Activated CD4-positive, alpha-beta T cell treated with anti-CD3 and anti-CD28 coated beads, Interleukin-2, amount 10 ng/mL, durations not matched to agents 24 days and 14 days (primary cell): ENCODE measurements at places on chromosomes 2 and 18.

DNA sequence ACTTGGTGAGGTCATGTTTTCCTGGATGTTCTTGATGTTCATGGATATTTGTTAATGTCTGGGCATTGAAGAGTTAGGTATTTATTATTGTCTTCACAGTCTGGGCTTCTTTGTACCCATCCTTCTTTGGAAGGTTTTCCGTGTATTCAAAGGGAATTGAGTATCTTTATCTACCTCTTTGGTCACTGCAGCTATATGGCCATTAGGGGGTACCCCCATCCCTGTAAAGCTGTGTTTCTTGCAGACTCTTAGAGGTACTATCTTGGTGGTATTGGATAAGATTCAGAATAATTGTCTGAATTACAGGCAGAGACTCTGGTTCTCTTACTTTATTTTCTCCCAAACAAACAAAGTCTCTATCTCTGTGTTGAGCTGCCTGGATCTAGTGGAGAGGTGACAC lies 401.6 kb upstream of the FSIP2 start:
- no peak for DNase-seq

DNA sequence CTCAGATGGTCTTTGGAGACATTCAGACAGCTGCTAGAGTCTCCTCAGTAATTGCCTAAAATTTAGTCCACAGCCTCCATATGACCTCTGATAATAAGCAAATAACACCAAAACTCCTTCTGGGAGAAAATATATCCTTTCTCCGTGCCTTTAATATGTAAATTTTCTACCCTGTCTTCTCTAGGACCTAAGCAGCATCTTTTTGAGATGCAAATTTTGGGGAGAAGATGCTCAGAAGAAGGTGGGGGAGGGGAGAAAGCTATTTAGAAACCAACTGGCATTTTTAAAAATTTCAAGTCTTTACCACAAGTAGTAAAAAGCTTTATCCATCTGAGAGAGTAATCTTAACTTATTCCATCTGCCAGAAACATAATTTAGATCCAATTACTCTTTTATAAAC lies 120.4 kb upstream of the MSH6 start:
- DNase-seq, result no peak

DNA sequence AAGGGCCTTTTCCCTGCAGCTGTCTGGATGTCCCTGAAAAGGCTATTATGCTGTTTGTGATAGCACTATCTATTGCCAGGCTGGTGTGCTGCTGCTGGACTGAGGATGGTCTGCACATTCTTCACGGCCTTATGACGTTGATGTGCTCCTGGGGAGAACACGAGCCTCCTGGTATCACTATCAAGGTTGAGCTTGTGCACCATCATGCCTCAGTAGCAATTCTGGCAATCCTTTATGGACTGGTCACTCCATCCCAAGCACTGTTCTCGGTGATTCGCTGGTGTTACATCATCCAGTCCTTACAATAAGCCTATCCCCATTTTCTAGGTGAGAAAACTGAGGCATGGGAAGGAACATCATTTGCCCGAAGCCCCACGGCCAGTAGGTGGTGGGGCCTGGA lies 18.2 kb upstream of the CCBE1 start:
- no peak for DNase-seq

- no peak for DNase-seq
These were observed 67.4 kb upstream of the ACVR1C start for GRCh38 chr2:157696036-157696435.

DNA sequence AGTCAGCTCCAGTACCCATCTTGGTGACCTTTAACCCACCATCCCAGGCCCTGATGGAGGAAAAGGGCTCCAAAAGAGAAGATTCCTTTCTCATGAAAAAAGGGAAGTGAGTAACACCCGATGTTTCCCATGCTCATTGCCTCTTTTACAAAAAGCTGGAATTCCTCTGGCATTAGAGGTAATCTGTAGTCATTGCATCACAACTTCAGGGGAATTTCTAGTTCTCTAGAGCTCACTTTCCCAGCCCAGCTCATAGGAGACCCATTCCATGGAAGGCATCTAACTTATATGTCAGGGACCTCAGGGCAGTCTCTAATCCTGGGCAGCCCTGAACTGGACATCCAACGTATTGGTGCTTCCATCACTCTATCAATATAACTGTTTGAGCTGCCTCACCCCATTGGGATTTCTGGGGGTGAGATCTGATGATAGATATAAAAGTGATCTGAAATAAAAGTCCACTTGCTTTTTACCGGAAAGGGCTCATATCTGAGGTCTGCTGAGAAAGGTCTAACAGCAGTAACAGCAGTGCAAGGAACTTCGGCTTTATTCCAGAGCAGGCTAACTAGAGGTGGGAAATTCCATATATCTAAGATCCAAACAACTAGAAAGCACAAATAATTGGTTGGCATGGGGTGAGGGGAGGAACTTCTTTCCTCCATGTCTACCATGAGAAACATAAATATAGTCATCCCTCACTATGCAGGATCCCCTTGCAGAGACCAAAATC lies 106.1 kb downstream of the ETAA1 start:
- DNase-seq, result no peak

GRCh38 chr2:136357007-136357380 lies 239.0 kb upstream of the CXCR4 start:
- DNase-seq, result peak; percentile 42

- DNase-seq, result no peak
These were observed 314.1 kb downstream of the STK39 start for GRCh38 chr2:167933097-167933814.

- DNase-seq, result no peak
These were observed 971.3 kb upstream of the FAM98A start for GRCh38 chr2:34570266-34570872.

GRCh38 chr2:238426568-238427434 lies at the start of gene ASB1:
Gene ASB1, plus strand, starts transcription at chr2:238426927. Its CDS starts 144 bp downstream, at chr2:238427071.
- peak; percentile 95 for DNase-seq

DNA sequence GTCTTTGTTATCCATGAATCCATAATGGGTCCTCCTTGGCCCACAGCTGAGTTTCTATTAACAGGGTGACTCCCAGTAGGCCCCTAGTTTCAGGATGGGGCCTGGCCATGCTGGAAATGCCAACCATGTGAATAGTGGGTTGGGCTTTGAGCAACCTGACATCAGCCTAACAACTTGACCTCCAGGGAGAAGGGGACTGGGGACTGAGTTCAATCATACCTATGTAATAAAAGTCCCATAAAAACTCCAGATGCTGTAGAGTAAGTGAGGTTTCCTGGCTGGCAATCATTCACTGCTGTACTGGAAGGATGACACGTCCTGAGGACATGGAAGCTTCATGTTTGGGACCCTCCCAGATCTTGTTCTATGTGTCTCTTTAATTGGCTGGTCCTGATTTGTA lies 7.9 kb downstream of the REV1 start:
- DNase-seq, result no peak

DNA sequence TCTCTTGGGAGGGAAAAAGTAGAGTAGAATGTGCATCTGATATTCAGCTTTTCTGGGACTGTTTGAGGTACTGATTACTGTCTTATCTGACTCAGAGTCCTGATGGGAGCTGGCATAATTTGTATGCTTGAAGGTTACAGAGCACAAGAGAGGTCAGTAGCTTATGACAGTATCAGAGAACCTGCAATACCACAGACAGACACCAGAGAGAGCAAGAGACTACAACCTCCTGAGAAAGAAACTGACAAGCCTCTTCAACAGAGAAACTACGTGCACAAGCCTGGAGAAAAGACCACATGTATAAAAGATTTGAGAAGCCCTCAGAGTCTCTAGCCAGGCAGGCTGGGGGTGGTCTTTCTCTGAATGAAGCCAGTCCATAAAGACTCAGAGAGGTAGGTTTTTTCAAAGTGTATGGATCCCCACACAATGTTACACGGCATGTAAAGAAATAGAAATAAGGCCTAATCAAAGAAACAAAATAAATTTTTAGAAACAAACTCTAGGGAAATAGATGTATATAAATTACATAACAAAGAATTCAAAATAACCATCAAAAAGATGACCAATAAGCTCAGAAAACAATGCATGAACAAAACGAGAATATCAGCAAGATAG lies 568.3 kb downstream of the LRRTM4 start:
- peak; percentile 52 for DNase-seq

DNA sequence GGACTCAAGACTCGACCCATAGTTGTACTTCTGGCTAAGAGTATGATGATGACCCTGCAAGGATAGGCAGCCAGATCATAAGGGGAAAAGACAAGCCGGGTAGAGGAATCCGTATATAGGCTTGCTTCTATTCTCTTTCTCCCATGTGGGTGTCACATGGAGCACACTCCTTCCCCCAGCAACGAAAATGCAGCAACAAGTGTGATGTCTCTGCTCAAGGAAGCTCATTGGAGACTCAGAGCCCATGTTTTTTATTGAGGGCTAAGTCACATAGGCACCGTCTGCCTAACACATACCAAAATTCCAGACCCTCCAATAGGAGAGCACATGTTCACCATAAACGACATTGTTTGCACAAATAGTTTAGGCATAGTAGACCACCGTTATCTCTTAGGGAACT lies 6.3 kb downstream of the ZNF2 start:
- DNase-seq, result no peak

GRCh38 chr2:147531269-147531668 lies 313.6 kb upstream of the ACVR2A start:
- DNase-seq, result no peak

DNA sequence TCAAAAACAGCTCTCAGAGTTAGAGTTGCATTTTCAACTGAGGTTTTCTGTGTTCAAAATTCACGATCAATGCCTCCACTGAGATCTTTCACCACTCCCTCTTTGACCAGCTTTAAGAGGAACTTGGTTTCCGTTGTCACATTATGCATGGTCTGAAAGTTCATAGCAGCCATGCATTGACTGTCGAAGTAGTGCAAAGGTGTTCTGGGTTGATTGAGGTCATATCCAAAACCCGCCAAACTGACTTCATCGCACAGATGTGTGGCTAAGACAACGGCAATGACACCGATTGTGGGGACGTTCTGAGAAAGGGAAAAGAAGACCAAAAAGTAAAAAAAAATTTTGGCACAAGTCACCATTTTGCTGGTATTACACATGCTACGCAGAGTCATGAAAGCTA lies 48.7 kb downstream of the ST3GAL5 start:
- peak; percentile 66 for DNase-seq

DNA sequence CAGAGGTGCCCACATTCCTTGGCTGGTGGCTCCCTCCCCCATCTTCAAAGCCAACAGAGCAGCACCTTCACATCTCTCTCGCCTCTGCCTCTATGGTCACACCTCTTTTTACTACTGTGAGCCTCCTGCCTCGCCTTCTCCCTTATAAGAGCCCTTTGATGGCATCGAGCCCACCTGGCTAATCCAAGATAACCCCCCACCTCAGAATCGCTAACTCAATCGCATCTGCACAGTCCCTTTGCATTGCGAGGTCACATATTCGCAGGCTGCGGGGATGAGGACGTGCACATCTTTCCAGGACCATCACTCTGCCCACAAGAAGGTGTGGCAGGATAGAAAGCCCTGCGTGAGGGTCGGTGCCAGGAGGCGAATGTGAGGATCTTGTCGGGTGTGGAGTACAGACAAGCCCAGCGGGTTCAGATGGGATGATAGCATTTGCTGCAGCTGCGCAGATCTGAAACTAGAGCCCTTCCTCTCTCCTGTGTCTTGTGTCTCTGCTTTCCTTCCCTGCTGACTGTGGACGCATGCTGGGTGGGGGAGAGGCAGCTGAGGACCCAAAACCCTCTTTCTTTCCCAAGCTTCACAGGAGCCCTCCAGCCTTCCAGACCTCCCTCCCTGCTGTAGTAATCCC lies 148.3 kb upstream of the HDAC4 start:
- DNase-seq, result no peak

GRCh38 chr18:42719221-42719620 lies 396.3 kb downstream of the RIT2 start:
- no peak for DNase-seq

- peak; percentile 75 for DNase-seq
These were observed 88.4 kb downstream of the PMAIP1 start for GRCh38 chr18:59988098-59988706.

- no peak for DNase-seq
These were observed 341.0 kb downstream of the MEIS1 start for GRCh38 chr2:66775730-66776422.

DNA sequence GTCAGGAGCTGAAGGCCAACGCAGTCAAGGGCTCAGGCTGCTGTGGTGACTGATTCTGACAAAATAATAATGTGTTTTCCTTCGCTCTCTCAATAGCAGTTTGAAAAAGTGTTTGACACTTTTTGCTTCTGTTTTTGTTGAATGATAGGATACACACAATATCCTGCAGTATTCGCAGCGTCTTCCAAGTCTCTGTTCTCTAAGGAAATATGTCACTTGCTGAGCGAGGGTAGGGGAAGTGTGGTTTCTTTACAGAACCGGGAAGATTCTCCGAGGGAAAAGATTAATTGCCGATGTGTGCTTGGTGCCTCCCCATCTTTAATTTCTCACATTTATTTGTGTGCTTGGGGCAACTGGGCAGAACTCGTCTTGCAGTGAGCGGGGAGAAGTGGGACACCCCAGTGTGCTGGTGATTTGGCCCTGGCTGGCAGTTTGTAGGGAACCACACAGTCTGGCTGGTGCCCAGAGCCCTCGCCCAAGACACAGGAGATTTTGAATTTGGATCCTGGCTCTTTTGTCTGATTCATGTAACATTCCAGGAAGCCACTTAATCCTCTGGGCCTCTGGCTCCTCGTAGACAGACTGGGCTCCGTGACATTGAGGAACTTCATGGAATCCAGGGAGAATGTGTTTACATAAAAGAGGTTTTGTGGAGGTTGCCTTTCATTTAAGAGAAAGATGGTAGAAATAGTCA lies 169.4 kb downstream of the LDLRAD4 start:
- no peak for DNase-seq

- DNase-seq, result peak; percentile 91
These were observed 123.9 kb upstream of the SLC1A4 start for GRCh38 chr2:64865073-64865830.

DNA sequence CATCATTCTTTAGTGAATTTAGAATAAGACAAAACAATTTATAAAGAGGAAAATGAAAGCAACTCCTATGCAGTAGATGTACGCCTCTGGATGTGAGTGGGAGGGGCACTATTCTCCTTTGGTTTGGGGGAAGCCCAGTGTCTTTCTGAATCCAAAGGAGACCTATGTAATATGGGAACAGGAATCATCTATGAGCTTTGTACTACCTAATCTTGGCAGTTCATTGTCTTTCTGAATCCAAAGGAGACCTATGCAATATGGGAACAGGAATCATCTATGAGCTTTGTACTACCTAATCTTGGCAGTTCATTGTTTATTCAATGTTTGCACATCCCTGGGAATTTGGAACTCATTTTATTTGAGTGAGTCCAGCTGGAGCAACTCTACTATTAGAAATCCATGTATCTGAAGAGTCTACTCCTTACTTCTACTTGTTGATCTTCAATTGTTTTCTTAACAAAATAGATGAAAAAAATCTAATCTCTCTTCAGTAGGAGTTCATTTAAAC lies 401.1 kb upstream of the LRATD1 start:
- no peak for DNase-seq

GRCh38 chr2:74772046-74772445 lies 61.9 kb upstream of the HK2 start:
- no peak for DNase-seq

GRCh38 chr2:175861958-175862357 lies 140.1 kb downstream of the LNPK start:
- DNase-seq, result no peak

GRCh38 chr2:186882511-186883071 lies 33.6 kb upstream of the ZSWIM2 start:
- no peak for DNase-seq
